Stimulated activated CD8-positive, alpha-beta memory T cell treated with anti-CD3 and anti-CD28 coated beads, Interleukin-2, amount 100 ng/mL, for 1 hour (primary cell): ENCODE measurements at places on chromosomes 3 and 15.
A peak's percentile ranks its signal among the peaks of the same experiment; 100 is the strongest.

- no peak for DNase-seq
Observed at GRCh38 chr3:31364711-31365110, 168.0 kb upstream of the STT3B start.

GRCh38 chr3:66010739-66011655, 27.7 kb downstream of the MAGI1 start:
- no peak for DNase-seq

DNA sequence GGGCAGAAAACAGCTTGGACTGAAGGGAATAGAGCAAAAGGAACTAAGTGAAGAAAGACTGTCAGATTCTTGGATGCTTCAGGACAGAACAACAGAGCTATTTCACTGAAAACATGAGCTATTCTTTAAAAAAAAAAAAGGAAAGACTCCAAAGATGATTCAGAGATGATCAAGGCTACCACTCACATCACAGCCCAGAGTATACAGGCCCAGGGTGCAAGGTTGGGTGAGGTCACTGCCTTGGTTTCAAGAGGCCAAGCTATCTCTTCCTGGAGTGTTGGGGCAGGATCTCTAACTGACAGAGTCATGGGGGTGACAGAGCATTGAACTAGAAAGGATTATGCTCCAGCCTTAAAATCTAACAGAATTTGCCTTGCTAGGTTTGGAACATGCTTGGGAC, 118.1 kb downstream of the AGBL1 start:
- DNase-seq, result no peak

DNA sequence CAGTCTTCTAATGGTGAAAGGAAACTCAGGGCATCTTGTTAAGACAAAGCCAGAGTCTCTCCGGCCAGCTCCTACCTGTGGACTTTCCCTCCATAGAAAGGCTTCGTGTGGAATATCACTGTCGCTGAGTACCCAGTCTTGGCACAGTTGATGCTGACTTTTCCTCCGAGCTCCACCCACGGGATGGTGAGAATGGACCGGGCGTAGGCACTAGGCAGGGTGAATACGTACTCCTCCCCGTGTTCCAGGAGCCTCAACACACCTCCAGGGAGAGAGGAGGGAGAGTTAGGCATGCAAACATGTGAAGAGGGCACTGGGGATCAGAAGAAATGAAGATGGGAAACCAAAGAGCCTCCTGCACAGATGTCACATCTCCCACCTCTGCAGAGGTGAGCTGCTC, 138.0 kb downstream of the STT3B start:
- DNase-seq, result no peak

DNA sequence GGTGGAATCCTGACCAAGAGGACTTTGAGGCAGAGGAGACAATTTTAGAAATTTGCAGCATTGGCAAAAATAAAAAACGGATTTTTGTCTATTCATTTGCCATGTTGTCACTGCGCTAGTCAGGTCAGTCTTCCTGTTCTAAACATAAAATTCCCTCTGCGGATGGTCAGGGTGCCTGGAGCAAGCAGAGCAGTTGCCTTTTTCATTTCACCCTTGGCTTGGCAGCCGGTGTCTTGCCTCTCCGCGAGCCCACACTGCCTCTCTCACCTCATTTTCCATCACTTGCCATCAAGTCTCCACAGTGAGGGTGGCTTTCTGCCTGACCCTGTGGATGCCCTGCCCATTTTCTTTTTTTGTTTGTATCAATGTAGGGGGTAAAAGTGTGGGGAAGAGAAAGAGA, 396.1 kb downstream of the LRTM1 start:
- no peak for DNase-seq

GRCh38 chr15:31341071-31341470, 14.4 kb downstream of the KLF13 start:
- no peak for DNase-seq

DNA sequence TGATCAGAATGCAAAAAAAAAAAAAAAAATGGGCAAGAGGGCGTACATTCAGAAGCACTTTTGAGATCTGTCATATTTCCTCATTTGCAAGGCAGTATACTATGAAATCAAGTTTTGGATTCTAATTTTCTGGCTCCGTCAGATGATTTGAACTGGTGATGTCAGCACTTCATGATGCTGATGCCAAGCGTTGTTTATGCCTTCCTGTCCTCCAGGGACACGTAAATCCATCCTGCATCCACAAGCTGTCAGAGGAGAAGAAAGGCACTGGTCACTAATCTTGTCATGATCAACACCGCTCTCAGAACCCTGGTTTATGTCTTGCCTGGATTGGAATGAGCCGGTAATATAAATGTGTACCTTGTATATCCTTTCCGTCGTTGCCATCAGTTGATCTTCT, 152.1 kb upstream of the EPHA3 start:
- DNase-seq, result no peak

DNA sequence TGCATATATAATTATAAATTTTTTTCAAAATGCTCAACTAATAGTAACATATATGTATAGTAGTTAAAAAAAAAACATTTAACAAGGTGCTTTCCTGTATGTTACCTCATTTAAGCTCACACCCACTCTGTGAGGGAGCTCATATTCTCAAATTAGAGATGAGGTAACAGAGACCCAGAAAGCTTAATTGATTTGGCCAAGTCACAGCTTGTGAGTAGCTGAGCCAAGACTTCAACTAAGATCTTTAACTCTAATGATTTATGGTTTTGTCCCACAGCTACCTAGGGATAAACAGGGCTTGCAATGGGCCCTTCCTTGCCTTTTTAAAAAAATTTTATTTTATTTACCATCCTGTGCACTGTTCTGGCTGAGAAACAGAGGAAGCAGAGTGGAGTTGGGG, 230.0 kb upstream of the GOLIM4 start:
- DNase-seq, result no peak

DNA sequence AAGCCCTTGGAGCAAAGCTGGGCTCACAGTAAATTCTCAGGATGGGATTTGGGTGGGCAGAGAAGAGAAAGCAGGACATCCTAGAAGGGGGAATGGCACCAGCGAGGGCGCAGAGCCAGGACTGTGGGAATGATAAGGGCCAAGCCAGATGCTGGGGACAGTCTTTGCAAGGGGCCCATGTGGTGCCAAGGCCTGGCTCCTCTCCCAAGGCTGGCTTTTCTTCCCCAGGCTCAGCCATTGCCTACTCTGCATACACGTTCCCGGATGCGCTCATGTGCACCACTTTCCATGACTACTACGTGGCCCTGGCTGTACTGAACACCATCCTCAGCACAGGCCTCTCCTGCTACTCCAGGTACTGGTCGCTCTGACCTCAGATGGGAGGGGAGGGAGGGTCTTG, 24.7 kb upstream of the KIF23 start:
- DNase-seq, result no peak

DNA sequence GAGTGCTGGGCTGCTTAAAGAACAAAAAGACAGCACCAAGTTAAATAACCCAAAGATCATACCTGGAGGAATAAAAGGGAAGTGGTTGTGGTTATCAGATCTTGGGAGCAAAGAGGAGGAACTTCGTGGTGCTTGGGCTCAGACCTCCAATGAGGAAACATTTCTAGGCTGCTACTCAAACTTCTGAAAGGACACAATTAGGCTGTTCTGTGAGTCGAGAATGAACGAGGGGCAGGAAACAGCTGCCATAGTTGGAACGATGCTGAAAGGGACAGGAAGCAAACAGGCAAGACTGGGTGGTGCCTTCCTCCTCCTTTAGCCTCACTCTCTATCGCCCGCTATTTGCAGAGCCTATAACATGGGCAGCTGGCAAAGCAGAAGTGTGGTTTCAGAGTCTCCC, 276.3 kb upstream of the ARRDC4 start:
- no peak for DNase-seq

GRCh38 chr3:188936597-188937107, 235.1 kb upstream of the TPRG1 start:
- no peak for DNase-seq

GRCh38 chr15:75452865-75453702, 1.6 kb upstream of the SIN3A start:
- peak; percentile 28 for DNase-seq

GRCh38 chr3:172012775-172013174, 26.6 kb upstream of the FNDC3B start:
- DNase-seq, result no peak

- no peak for DNase-seq
Observed at GRCh38 chr3:62073038-62073437, 300.3 kb downstream of the FEZF2 start.

GRCh38 chr15:56077081-56077480, 83.7 kb upstream of the NEDD4 start:
- no peak for DNase-seq

DNA sequence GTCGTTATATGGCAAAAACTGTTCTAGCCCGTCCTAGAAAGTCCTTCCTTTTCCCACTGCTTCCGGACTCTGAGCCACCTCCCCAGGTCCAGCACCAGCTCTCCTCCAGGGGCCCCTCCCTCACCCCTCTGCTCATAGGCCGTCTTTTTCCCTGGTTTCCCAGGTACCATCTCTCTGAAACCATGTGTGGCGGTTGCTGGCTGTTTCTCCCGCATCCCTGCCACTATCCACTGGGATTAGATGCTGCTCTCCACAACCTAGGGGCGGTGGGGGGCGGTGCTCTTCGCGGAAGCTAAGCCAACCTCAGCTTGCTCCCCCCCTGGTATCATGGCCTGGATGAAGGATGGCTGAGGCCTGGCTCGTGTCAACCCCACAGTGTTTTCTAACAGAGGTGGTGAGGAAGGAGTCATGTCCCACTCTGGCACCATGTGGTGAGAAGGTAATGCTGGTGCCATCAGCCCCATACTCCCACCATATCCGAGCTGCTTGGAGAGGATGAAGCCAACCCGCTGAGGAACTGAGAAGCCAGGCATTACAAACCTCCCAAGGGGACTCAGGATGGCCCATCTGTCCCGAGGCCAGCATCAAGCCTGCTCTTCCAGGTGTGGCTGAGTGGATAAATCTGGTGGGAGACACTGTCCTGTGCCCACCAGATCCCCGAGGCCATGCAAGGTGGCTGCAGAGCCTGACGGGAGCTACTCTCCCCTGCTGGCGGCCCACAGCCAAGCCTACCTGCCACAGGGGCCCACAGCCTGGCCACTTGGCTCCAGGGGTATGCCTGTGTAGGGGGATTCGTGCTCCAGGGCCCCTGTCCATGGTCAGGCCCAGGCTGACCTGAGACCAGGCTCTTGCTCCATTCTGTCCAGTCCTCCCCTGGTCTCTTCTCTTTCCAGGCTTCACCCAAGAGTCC, 27.9 kb upstream of the SLC41A3 start:
- DNase-seq, result no peak

DNA sequence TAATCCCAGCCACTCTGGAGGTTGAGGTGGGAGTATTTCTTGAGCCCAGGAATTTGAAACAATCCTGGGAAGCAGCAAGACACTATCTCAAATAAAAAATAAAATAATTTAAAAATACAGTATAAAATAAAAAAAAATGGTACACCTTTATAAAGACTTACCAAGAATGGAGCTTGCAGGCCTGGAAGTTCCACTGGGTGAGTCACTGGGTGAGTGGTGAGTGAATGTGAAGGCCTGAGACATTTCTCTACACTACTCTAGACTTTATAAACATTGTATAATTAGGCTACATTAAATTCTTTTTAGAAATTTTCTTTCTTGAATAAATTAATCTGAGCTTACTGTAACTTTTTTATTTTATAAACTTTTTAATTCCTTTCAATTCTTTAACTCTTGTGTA, 609.1 kb upstream of the BCHE start:
- DNase-seq, result no peak

GRCh38 chr3:123281406-123281805, 79.7 kb downstream of the SEC22A start:
- no peak for DNase-seq

- DNase-seq, result no peak
Observed at GRCh38 chr3:60698117-60698516, 553.1 kb downstream of the FHIT start.

DNA sequence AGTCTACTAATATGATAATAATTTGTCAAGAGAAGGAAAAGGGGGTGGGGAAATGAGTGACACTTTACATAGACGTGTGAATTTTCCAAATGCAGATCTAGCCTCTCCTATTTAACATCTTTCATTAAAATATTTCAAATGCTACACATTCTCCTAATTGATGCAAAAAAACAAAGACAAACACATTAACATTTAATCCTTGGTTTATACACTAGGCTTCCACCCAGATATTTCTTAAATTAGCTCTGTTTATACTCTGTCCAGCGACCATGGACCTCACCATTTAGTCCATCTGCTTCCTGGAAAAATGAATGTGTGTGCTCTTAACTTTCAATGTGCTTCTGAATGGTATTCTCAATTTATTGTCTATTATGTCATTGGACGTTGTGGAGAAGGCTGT, 409.9 kb downstream of the LSAMP start:
- DNase-seq, result no peak

DNA sequence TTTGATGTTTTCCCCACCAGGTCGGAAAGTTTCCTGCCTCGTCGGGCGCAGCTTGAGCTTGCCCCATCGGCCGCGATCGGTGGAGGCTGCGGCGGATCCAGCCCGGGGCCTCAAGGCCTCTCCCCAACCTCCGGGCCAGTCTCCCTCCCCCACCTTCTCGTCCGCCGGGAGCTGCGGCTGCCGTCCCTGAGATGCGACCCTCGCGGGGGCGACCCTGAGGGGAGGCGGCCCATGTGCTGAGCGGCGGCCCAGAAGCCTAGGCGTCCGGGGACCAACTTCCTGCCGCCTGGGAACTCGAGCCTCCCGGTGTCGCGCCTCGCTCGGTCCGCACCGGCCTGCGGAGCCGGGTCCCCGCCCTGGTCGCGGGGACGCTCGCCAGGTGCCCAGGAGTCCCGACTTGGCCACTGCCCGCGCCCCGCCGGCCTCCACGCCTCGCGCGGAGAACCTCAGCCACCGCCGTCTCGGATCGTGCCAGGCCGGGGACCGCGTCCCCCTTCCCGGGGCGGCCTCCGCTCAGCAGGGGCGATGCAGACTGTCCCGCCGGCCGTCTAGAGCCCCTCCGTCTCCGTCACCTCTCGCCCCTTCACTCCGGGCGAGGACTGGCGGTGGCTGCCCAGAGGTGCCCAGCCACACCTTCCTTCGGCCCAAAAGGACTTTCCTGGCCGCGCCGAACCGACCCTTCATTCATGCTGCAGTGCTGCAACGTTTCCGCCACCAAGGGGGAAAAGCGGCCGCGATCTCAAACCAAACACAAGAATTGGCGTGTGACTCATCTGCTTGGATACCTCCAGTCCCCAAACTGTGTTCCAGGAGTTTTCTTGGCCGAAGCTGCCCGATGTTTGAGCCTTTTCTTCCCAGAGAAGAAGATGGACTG, 656 bp downstream of the SLMAP start:
- DNase-seq, result peak; percentile 10

GRCh38 chr3:105614288-105615030, 247.8 kb downstream of the ALCAM start:
- no peak for DNase-seq

- no peak for DNase-seq
Observed at GRCh38 chr15:98518823-98519561, 129.3 kb upstream of the IGF1R start.

GRCh38 chr3:61356685-61357084, 105.4 kb upstream of the FHIT start:
- no peak for DNase-seq

- DNase-seq, result no peak
Observed at GRCh38 chr3:77780278-77780996, 740.5 kb downstream of the ROBO2 start.
